ENCODE measurements at places on chromosomes 3 and 15.

DNA sequence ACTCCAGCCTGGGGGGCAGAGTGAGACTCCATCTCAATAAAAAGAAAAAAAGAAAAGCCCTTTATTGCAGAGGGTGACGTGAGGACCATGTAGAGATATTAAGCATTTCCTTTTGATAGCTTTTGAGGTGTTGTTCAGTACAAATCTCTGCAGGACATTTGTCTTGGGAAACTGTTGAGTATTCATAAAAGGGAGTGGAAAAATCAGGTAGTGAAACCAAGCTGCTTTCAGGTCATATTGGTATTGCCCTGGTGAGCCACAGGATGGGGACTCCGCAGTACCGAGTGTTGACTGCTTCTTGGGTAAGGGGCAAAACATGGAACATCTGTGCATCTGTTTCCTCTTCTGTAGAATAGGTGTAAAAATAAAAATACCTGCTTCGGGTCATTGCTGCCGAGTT lies 9.9 kb downstream of the ITPR1 start:
- no peak for DNase-seq

- no peak for DNase-seq
Observed at GRCh38 chr3:194368918-194369317, 625 bp downstream of the LRRC15 start.

GRCh38 chr3:57274845-57275244 lies 17.6 kb downstream of the ASB14 start:
- DNase-seq: no peak

GRCh38 chr15:89675606-89676005 lies 3.6 kb downstream of the PLIN1 start:
- DNase-seq: no peak

GRCh38 chr3:127413318-127413673 lies 125.5 kb upstream of the PRR20G start:
- DNase-seq: no peak

DNA sequence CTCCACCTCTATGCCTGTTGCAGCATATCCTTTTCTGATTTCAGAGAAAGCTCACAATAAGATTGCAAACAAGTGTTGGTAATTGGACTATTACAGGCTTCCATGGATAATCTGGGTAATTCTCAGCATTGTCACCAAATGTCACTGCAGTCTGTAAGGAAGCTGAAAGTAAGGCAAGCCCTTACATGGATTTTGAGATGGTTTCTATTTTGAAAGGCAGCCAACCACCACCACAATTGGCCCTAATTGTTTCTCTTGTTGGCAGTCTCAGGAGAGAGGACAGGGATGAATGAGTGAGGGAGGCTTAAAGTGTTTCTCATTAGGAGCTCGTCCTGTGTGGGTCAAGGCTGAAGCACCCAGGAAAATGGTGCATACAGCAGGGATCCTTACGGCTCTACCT lies 879.9 kb downstream of the TUSC7 start:
- no peak for DNase-seq

DNA sequence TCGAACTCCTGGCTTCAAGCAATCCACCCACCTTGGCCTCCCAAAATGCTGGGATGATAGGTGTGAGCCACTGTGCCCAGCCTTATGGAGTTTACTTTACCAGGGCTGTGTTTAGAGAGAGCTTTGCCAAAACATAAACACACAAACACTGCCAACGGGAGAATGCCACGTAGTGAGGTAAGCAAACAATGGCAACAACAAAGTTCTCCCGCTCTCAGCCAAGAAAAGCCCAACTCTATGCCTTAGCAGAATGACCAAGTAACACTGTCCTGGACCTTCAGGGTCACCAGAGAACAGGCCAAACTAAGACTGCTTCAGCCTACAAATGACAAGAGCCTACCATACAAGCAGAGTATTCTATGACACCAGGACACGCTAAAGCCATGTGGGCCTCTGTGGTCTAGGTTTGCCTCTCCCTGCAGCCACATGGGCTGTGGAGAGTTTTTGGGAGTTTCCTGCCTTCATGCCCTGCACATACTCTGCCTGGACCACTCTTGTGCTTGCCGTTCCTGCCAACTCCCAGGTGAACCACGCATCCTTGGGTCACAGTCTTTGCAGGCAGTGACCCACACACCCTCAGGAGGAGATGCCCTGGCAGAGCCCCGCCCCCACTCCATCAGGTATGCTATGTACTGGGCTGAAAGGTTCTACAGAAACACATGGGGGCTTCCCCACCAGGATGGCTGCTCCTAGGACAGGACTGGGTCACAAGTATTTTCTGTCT lies 21.6 kb upstream of the CNBP start:
- DNase-seq: no peak

DNA sequence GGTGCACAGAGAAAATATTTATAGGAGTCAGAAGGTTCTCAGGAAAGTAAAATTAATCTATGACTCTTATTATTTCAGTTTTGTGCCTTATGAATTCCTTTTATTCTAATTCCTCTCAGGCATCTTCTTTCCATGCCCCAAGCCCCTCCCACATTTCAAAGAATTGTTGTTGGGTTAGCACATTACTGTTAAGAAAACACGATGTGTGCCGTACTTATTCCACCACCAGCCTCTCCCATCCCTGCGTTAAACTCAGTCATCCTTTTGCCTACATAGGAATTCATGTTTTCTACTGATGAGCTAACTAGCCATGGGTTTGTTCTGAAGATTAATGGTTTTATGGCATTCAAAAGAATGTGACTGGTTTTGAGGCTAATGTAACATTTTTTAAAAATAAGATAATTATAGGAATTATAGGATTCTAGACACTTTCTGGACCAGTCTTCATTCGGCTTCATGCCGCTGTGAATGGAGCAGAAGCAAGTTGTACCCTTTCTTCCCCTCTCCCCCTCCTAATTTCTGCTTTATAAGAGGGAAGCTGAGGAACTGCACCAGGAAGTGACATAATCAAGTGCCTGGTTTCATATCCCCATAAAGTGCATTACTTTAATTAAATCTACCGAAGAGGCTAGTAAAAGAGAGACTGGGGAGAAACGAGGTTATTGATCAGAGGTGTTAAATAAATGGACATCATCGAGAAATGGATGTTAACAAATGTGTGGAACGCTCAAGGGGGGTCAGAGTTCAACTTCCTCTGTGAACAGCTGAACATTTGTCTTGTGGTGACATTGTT lies 12.3 kb upstream of the MB21D2 start:
- no peak for DNase-seq

DNA sequence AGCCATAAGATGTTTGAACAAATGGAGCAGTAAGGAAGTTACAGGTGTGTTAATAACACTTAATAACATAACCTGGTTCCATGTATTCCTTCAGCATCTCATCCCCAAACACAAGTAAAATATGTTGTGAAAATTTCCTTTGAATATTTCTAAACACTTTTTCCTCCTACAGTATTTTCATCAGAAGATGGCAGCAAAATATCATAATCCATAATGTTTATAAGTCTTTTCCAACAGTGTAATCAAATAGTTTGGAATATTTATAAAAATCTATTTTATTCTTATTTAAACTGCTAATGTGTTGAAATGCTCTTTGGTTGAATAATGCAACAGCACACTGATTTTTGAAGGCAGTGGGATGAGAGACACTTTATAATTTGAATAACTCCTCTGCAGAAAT lies 1020.5 kb downstream of the OTOL1 start:
- no peak for DNase-seq

DNA sequence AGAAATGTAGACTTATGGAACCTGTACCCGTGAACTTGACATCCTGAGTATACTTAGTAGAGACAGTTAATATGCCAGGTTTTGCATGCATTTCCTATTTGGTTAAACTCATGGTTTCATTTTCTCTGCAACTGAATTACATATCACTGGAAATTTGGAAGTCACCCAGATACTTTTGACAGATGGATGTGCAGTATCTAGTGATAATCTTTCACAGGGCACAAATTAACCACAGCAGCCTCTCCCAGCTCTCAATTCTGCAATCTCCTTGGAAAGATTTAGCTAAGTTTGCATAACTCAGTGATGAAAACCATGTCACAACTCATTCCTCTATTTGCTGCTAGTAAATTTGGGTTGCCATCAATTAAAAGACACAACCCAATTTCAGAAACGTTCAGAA lies 162.3 kb upstream of the TPM1 start:
- DNase-seq: no peak

GRCh38 chr3:179174316-179174715 lies 26.2 kb downstream of the PIK3CA start:
- DNase-seq: no peak

DNA sequence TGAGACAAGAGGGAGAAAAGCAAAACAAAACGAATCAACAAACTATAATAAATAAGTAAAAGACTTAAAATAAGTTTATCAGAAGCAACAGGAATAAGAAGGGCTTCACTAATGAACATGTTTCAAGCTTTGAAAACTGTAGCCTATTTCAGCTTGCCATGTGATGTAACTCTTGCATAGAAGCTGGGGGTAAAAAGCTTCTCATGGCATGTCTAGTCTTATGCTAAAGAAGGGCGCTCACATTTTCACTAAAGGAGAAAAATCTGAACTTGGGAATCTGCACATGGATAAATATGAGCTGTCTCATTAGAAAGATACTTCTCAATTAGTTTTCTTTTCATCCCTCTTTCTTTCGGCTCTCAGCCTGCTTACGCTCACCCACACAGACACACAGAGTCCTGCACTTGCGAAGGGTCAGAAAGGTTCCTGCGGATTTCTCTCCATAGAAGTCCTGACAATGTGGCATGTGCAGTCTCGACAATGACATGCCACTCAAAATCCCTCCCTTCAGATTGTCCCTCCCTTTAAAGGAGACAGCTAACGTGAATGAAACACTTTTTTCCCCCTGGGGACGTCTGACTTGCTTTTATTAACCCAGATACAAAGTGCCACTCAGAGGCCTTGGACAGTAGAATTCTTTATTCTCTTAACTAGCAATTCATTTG lies 568.9 kb upstream of the NR2F2 start:
- no peak for DNase-seq

DNA sequence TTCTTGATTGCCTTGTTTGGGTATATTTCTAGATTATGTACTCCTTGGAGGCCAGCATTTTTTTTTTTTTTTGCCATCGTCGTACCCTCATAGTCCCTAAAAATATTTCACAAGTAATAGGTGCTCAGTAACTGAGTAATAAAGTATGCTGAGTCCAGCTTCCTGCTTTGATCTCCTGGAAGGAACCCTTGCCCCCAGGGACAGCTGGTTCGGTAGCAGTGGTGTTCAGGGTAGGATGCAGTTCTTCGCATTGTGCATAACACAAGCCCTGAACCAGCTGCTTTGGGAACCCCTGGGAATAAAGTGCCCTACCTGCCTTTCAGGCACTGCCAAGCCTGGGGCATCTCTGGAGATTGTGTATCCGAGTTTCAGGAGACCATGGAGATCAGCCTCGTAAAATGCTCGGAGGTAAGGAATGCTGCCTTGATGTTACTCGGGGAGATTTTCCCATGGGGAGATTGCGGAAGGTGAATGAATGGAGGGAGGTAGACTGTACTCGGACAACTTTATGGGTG lies 7.6 kb downstream of the MYZAP start:
- no peak for DNase-seq

DNA sequence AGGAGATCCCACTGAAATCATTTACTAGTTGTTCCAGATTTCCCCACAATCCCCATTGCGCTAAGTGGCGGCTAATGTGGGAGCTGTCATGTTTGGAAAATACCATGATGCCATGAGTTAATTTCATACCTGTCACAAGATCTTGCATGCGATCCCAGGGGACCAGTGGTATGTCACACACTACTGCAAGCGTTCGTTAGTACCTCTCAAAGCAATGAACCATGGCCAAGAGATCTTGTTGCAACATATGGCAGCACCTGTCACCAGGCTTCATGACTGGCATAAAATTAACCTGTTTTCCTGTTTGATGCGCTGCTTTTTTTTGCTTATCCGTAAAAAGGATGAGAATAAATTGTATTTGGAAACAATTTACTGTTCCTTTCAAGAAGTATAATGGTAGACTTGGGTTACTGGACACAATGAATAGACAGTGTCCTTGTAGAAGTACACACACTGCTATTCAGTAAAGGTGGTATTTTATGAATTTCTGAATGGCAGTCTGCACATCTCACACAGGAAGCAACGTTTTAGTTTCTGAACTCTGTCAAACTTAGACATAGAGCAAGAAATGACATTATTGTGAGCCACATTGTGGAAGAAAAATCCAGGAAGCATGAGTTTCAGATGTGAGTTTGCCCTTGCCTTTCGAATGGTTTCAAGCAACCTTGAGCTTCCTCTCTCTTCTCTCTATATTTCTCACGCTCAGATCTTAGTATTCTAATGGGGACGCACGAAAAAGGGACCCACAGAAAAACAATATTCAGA lies 81.9 kb downstream of the CHL1 start:
- DNase-seq: no peak

- no peak for DNase-seq
Observed at GRCh38 chr3:43290956-43291355, 4.6 kb downstream of the SNRK start.

- no peak for DNase-seq
Observed at GRCh38 chr3:123552095-123552714, 32.6 kb downstream of the HACD2 start.

DNA sequence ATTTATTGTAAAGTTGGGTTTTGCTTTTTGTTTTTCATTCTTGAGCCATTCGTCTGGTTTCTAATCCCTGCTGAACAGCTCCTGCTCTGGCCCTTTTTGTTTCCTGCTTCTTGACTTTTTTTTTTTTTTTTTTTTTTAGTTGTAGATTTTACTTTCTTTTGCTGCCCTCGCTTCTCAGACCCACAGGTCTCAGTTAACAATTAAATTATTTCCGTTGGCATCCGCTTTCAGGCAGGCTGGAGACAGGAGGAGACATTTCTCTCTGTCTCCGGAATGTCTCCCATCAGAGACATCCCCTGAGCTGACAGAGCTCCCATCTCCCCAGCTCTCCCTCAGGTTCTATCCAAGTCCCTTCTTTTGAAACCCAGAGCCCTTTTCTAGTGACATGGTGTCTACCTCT lies 68.6 kb downstream of the SLC6A6 start:
- DNase-seq: no peak

DNA sequence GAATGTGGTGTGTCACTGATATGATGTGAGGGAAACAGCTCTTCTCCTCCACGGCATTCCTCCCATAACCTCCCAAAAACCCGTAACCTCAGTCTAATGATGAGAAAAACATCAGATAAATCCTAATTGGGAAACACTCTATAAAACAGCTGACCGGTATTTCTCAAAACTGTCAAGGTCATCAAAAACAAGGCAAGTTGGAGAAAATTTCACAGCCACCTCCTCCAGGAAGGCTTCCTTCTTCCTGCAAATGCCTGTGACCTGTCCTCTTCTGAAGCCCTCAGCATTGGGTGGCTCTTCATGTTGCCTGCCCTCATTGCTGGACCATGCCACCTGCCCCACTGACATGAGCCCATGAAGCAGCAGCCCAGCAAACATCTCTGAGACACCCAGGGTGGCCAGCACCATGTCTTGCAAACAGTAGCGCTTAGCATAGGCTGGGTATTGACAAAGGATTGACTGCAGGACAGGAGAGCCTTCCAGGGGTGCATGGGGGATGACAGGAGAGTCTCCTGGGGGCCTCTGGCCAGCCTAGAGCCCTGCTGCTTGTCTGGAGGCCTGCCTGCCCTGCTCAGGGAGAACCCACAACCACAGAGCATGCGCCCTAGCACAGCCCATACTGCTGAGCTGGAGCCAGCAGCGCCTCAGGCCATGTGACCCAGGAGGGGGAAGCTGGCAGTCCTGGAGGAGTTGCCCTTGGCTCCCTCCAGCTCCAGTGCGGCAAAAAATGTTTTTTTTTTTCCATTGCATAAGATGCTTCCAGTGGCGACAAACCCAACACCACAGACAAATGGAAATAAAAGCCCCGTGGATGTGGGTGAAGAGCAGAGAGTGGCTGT lies 49.7 kb downstream of the XXYLT1 start:
- DNase-seq: no peak

GRCh38 chr15:33894193-33894592 lies 74.1 kb upstream of the CHRM5 start:
- no peak for DNase-seq

Data from NT2/D1 (cell line).